ENCODE measurements at places on chromosomes 13 and 19.

- DNase-seq: no peak
These were observed 8.8 kb downstream of the MFSD12 start for GRCh38 chr19:3548606-3549005.

DNA sequence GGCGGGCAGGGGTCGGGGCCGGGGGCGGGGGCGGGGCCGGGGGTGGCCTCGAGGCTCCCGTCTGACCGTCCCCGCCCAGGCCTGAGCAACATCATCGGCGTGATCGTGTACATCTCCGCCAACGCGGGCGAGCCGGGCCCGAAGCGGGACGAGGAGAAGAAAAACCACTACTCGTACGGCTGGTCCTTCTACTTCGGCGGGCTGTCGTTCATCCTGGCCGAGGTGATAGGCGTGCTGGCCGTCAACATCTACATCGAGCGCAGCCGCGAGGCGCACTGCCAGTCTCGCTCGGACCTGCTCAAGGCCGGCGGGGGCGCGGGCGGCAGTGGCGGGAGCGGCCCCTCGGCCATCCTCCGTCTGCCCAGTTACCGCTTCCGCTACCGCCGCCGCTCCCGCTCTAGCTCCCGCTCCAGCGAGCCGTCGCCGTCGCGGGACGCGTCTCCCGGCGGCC lies 9.4 kb upstream of the CACNG6 start:
- peak; percentile 41 for DNase-seq

- no peak for DNase-seq
These were observed 1.3 kb downstream of the ZFP14 start for GRCh38 chr19:36377541-36378178.

- no peak for DNase-seq
These were observed 181.8 kb downstream of the COL4A1 start for GRCh38 chr13:110125157-110125556.

DNA sequence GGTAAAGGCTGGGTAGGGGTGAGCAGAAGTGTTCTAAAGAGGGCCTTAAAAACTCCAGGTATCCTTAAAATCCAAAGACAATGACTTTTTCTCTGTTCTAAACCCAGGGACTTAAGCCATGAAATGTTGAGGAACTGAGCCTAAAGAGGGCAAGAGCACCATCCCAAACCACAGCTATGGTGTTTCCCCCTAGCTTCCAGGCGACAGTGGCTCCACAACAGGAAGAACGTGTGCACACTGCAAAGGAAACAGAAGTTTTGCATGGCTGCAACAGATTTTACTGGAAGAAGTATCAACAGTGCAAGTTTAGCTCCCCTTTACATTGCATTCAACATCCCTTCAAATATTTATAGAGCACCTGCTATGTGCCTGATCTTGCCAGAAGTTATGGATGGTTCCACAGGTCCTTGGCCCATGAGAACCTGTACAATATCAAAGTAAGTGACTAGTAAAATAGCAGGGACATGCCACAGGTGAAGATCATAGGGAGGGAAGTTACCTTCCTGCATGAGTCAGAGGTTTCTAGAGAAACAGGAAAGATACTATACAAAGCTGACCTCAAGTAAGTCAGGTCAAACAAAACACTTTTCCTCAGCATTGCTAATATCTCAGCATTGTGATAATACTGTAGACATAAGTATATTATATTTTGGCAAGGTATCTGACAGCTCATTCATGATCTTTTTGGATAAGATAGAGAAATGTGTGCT lies 8.4 kb upstream of the KCTD12 start:
- DNase-seq: no peak

- no peak for DNase-seq
These were observed at the start of gene NALCN for GRCh38 chr13:101416181-101417042. TSS of gene NALCN (minus strand) at chr13:101416508. CDS start at chr13:101399126, 17,382 bp downstream.

DNA sequence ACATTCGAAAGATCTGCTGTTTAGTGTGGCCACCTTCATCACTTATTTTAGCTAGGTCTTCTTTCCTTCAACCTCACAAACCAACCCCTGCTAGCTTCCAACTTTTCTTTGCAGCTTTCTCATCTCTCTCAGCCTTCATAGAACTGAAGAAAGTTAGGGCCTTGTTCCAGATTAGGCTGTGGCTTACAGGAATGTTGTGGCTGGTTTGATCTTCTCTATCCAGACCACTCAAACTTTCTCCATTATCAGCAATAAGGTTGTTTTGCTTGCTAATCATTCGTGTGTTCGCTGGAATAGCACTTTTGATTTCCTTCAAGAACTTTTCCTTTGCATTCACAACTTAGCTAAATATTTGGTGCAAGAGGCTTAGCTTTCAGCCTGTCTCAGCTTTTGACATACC lies 44.7 kb downstream of the CARS2 start:
- no peak for DNase-seq

DNA sequence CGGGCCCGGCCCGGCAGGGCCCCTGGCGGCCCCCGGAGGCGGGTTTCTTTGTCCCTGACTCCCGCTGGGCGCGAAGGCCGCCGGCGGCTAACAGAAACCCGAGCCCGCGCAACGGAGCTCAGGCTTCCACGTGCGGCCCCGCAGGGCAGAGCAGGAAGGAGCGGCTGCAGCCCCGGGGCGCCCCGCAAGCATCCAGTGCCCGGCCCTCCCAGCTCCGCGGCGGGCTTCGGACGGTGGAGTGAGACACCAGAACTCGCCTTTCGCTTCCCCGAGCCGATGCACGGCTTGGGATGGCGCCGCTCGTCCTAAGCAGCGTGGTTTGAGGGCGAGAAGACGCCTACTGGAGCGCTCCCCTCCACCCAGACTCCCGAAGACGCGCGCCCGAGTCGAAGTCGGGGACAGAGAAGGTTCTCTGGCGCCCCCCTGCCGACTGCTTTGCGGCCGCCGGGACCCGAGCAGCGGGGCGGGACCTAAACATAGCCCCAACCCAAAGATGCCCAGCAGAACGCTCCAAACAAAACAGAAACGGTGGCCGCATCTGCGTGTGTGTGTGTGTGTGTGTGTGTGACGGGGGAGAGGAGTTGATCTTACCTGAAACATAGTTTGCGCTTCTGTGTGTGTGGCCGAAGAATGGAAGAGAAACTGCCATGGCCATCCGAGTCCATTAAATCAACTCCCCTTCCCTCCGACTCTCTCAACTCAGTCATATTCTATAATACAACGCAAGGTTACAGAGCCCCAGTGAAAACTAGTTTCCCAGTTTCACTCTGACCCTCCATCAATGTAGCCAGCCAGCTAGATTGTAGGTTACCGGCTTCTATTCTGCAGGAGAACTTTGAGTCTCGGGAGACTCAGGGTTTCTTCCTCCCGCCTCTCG lies 629 bp upstream of the FGF9 start:
- DNase-seq: peak; percentile 58

DNA sequence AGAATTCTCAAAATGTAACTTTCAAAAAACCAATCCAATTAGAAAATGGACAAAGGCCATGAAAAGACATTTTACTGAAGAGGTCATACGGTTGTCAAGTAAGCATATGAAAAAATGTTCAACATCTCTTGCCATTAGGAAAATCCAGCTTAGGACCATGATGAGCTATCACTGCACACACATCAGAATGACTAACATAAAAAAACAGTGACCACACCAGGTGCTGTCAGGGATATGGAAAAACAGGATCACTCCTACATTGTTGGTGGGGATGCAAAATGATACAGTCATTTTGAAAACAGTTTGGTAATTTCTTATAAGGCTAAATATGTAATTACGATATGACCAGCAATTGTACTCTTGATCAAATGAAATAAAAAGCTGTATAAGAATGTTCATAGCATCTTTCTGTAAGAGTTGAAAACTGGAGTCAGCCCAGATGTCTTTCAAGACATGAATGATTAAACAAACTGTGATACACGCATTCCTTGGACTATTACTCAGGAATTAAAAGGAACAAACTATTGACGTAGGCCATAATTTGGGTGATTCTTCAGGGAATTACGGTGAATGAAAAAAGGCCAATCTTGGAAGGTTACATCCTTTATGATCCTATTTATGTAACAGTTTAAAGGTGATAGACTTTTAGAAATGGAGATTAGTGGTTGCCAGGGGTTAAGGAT lies 26.9 kb upstream of the RCBTB2 start:
- DNase-seq: peak; percentile 90

- peak; percentile 21 for DNase-seq
These were observed 595.5 kb downstream of the SLITRK1 start for GRCh38 chr13:83286737-83287136.

GRCh38 chr19:58218899-58219298 lies 9.8 kb upstream of the ZNF544 start:
- DNase-seq: peak; percentile 48
